ENCODE measurements at places on chromosomes 16 and 17.

DNA sequence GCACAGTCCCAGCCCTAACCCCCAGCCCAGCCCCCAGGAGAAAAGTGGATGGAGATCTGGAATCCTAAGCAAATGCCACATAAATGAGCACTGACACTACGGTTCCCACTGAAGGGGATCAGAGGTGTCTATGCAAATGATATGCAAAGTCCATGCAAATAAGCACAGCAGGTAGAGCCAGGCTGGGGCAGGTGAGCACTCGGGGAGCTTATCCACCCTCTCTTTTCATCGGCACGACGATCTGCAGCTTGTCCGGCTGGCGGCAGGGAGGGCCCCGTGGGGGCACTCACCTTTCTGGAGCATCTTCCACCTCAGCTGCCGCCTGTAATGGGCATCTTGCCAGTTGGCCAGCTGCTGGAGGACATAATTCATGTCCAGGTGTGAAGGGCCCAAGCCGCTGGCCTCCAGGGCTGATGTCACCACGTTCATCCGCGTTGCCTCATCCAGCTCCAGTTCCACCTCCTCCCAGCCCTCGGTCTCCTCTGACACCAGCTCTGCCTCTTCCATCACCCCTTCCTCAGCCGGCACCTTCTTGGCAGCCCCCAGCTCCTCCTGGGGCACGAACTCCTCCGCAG is 9.9 kb downstream of the HAP1 start:
- no peak for DNase-seq

- no peak for DNase-seq
These were observed 19.8 kb upstream of the FAM83G start for GRCh38 chr17:19024101-19025078.

DNA sequence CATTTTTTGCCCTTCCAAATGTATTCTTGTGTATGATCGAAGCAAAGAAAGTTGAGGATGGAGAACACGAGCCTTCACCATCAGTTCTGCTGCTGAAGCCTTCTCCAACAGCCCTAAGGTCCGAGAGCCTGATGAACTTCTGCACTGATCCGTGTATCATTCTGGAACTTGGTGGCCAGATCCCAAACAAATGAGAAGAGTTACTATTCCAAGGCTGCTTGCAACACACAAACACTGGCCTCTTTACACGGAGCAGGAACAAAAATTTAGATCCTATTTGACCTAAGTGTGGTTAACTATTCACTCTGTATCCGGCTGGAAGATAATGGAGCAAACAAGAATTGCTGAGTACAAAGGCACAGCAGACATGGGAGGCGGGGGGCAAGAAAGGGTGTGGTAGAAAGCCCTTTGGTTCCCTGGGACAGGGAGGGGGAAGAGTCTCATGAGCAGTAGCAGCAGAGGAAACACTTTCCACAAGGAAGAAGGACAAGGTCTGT is 282.9 kb downstream of the SOX9 start:
- DNase-seq = no peak

GRCh38 chr17:37086948-37087347 is 138.2 kb downstream of the AATF start:
- DNase-seq = no peak

- peak; percentile 43 for DNase-seq
These were observed 2.5 kb upstream of the RAB11FIP4 start for GRCh38 chr17:31388770-31389656.

- DNase-seq = no peak
These were observed 312.5 kb downstream of the MAF start for GRCh38 chr16:79288066-79288465.

DNA sequence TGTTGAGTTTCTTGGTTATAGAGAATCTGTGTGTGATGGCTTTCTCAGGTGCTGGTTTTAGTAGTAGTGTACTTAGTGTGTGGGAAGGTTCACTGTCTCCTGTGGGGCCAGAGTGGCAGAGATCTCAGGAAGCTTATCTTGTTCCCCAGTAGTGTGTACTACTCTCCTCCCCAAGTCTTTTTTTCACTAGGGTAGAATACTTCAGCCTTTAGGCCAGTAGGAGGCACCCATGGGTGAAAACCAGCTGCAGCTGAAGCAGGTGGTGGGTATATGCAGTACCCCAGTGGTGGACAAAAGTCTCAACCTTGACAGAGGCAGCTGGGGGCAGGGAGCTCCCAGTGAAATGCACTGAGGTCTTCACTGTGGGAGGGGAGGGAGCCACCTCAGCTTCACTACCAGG is 109.9 kb downstream of the PHKB start:
- no peak for DNase-seq
